ENCODE measurements at places on chromosomes 2 and 18.
A peak's percentile ranks its signal among the peaks of the same experiment; 100 is the strongest.

DNA sequence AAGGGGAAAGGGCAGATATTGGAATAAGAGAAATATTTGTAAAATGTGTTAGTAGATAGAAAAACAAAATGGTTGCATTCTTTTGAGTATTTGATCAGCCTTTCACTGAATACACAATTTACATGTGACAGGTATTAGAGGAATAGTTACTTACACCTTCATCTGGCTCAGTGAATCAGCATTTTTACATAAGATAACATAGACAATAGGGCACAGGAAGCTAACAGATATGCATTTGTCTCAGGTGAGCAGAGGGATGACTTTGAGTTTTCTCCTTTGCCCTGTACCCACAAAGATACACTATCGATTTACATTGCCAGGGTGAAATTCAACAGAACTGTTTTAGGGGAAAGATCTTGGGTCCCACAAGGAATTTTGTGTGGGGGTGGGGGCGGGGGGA, 373.1 kb upstream of the NETO1 start:
- no peak for DNase-seq

DNA sequence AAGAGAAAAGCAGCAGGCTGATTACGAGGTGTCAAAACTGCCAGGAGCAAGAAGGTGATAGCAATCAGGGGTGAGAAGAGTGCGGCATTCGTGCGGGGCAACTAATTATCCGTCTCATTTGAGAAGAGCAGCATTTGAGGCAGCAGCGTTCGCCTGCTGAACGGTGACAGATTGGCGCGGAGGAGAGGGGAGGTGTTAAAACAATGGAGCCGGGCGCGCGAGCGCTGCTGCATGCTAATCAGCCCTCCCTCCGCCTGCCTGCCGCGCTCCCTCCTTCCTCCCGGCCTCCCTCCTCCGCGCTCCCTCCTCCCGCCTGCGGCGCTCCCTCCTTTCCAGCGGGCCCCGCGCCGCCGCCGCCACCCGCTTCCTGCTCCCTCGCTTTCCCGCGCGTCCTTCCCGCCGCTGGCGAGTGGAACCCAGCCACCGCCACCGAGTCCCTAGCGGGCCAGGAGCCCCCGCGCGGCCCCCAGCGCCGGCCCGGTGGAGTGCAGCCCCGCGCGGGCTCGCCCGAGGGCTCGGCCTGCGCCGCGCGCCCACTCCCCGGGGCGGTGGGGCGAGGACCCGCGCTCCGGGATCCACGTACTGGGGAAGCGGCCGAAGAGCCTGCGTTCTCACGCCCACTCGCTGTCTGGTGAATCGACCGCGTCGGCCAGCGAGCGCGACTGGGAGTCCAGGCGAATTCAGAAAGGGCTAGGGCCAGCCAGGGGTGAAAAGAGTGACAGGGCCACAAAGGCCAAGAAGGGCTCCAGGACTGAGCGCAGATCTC, 69.5 kb upstream of the PSMD14 start:
- peak; percentile 41 for DNase-seq

DNA sequence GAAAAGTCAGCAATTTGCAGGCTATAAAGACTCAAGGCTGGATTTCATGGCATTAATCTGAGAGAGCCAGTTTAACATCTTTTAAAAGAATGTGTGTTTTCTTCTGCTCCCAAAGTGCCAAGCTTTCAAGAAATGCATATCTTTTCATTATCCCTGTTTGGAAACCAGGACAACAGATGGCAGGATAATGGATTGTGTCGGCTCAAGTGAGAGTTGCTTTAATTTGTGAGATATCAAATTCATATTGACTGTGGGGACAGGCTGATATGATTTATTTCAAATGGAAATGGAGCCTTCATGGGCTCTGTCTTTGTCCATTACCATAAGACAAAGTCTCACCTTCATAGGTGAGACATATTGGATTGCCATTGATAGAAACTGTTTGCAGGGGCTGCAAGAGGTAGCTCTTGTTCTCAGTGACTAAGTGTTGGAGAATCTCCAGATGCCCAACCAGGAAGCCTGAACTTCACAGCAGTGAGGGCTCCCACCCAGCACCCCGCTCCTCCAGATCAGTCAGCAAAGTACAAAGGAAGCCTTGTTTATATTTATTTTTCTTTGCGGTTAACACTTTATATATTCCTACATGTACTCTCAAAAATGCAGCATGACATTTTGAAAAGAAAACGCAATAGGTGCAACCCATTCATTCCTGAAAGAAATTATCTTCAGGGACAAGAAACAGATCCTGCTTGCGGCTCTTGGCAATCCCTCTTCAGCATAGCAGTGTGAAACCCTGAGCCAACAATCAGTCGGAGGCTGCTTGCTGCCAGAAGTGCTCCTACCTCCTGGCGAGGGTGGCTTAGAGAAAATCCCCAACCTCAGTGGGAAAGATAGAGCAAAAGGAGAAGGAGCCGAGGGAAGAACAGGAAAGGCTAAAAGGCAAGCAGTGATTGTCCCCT, 65.8 kb upstream of the ATL2 start:
- DNase-seq: no peak

DNA sequence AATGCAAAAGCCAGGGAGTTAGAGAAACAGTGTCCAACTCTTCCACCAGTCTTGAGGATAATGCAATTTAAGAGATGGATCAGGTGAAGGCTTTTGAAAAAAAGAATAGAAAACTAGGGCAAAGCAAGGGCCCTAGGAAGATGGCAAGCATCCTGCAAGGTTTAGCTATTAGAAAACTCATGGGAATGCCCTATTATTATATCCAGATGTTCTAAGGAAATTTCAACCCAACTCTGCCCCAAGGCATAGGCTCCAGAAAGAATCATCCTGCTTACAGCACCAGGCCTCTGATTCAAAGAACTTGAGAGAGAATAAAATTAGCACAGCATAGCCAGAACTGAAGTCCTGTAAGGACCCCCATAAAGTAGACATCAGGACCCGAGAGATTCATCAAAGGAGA, 68.1 kb downstream of the EN1 start:
- DNase-seq: no peak

DNA sequence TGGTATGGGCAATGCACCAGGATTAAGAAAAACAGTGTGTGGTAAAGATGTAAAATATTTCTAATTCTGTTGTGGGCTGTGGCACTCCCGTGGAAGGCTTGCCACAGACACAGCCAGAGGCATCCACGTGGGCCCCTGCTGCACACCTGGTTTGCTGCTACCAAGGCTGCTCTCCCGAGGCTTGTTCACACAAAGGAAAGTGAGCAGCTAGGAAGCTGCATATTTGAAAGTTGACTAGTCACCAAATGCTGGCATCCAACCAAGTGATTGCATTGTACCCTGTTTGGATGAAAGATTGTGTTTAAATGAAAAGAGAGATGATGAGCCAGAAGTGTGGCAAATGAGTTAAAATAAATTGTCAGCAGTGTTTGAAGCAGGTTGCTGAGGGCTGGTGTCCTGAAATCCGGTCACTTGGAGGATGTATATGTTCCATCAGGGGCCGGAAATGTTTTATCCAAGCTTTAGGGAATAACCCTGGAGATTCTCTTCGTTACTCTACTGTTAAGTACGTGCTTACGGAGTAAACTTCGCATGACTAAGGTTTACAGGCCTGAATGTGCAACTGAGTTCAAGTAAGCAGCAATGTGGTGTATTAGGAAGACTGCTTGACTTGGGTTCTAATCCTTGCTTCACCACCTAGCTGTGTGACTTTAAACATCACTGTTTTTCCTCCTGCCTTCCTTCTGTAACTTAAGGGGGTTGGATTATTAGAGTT, 86.1 kb downstream of the MSH2 start:
- DNase-seq: no peak

DNA sequence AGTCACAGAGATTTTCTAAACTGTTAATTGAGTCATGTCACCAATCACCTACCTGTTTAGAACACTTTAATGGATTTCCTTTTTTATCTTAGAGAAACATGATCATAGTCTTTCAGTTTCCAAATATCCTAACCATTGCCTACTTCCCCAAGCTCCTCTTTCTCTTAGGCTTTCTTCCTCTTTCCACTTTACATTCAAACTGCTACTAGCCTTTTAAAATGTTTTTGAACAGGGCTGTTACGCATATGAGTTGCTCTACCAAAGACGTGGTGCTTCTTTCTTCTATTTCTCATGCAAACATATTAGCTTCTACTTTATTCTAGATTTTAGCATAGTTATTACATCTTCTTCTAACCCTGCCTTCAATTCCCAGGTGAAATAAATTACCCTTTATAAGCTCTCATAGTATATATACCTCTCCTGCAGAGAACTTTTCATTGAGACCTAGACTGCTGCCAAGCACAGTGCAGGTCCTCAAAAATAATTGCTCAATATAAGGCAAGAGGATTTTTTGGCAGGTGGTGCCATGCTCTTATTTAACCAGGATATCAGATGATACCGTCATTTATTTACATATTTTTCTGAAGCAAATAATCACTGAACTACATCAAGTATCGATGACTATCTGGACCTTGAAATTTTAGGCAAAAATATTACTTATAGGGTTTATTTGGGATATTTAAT, 937.1 kb downstream of the TSN start:
- no peak for DNase-seq

DNA sequence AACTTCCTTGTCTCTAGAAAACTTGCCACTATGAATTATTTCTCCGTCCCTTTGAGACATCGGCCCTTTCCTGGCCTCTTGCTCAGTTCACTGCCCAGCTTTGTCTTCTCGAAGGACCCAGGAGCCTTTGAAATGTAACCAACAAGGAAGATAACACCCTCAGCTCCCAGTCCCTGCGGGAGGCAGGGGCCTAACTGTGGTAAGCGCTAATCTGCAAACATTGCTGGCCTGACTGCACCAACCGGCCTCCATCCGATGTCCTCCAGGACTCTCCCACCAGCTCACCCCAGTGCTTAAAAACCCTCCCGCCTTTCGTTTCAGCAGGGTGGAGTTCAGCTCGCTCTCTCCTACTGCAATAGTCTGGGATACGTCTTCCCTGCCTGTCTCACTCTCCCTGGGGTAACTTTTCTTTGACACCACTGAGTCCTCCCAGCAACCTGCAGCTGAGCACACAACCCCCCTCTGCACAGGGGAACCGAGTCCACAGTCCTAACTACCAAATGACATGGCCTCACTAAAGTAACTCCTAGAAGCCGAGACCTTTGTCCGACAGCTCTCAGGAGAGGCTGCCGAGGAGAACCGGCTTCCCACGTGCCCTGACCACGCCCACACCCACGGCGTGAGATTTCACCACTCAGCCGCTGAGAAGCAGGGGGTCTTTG, 76.1 kb downstream of the MBP start:
- no peak for DNase-seq

DNA sequence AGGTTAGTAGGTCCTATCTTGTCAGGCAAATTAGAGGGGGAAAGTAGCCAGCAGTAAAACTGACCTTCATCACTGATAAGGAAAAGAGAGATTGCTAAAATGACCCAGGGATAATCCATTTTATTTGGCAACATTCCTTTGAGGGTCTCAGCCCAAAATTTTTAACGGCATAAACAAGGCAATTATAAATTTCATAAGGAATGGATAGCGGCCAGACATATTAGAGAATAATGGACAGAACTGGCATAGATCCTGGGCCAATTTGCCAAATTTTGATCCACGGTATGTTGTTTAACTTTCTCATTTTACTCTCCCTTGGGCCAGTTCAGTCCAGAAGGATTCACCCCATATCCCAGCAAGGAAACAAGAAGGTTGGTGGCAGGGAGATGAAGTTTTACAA, 170.4 kb upstream of the BCL2L11 start:
- no peak for DNase-seq

DNA sequence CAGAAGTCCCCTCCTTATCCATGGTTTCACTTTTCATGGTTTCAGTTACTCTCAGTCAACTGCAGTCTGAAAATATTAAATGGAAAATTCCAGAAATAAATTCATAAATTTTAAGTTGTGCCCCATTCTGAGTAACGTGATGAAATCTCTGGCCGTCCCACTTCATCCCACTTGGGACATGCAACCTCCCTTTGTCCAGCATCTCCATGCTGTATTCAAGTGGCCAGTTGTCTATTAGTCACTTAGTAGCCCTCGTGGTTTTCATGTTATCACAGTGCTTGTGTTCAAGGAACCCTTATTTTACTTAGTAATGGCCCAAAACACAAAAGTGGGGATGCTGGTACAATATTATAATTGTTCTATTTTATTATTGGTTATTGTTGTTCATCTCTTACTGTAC, 18.0 kb upstream of the DAPL1 start:
- DNase-seq: no peak

DNA sequence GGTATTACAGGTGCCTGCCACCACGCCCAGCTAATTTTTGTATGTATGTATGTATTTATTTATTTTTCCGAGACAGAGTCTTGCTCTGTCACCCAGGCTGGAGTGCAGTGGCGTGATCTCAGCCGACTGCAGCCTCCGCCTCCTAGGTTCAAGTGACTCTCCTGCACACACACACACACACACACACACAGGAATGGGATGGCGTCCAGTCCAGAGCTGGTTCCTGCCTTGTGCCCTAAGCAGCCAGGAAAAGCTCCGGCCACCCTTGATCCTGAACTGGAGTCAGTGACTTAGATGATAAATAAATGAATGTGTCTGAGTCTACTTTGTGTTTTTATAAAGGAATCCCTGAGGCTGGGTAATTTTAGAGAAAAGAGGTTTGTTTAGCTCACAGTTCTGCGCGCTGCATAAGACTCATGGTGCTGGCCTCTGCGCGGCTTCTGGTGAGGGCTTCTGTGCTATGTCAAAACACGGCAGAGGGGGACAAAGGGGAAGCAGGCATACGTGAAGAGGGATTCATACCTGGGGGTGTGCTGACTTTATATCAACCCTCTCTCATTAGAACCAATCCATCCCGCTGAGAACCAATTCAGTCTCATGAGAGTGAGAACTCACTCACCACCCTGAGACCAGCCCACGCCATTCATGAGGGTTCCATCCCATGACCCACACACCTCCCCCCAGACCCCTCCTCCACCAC, 59.7 kb upstream of the PHLPP1 start:
- DNase-seq: no peak

GRCh38 chr2:113228991-113229716, 49.6 kb downstream of the PAX8 start:
- no peak for DNase-seq

DNA sequence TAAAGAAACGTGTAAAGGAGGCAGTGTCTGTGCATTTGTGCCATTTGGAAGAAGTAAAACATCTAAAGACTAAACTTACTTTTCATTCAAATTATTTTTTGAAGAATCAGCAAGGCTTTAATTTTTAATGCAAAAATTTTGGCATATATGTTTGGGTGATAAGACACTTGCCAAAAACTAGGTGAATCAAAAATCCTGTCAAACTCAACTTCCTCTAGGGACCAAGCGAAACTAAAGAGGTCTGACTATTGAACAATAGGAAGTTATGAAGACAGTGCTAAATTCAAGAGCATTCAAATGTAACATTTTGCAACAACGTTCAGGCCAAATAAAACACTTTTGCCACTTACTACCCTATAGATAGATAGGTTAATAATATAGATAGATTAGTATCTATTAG, 306.1 kb downstream of the NOL4 start:
- no peak for DNase-seq

GRCh38 chr2:150267651-150268415, 219.6 kb downstream of the RND3 start:
- DNase-seq: no peak

GRCh38 chr2:227503433-227504406, 31.8 kb downstream of the AGFG1 start:
- no peak for DNase-seq
